ENCODE measurements at places on chromosomes 5 and 9.
A peak's percentile ranks its signal among the peaks of the same experiment; 100 is the strongest.

- DNase-seq: no peak
Measured at GRCh38 chr9:3509926-3510325, 15.9 kb downstream of the RFX3 start.

DNA sequence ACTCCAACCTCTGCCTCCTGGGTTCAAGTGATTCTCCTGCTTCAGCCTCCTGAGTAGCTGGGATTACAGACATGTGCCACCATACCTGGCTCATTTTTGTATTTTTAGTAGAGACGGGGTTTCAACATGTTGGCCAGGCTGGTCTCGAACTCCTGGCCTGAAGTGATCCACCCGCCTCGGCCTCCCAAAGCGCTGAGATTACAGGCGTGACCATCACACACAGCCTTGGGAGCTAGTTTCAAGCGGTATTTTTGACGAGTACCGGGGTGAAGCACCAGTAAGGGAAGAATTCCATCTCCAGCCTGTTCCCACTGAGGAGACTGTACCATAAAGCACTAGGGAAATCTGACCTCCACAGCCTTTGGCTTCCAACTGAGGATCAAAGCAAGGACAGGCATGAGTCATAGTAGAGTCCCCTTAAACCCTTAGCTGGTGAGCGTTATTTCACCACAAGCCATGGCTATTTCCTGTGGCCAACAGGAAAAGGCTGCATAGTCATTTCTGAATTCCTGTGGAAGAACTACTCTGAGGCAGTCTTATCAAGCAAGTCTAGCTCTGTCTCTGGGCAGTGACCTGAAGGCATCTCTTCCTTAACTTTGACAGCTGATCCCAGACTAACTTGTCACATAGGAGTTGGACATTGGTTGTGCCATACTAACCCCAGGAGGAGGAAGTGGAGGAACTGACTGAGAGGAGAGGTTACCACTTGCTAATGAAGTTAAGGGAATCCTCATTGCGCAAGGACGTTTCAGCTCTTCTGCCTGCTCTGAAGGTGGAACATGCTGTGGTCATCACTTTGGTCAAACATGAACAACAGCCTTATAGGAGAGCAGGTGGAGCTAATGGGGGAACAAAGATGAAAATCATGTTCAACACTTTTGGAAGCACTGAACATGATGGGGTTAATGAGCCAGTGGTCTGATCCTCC lies 85.8 kb upstream of the DMRT1 start:
- DNase-seq: peak; percentile 94

- peak; percentile 92 for DNase-seq
Measured at GRCh38 chr9:94874316-94874715, 147.8 kb downstream of the AOPEP start.

- DNase-seq: no peak
Measured at GRCh38 chr9:96777426-96777864, 442 bp downstream of the ZNF510 start.

DNA sequence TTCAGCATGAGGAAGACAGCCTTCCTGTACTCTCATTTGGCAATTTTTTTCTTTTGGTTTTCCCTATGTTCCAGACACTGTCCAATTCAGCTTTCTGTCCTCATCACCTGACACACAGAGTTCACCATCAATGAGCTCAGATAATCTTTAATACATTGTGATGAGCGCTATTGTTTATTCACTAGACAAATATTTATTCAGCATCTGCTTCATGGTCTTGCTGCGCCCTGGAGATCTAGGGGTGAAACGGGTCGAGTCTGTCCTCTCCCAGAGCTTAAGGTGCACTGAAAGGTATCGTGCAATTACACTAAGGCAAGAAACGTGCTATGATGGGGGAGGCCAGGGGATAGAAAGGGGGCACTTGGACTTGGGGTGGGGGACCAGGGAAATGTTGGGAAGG lies 281.6 kb downstream of the ZSWIM6 start:
- DNase-seq: no peak

DNA sequence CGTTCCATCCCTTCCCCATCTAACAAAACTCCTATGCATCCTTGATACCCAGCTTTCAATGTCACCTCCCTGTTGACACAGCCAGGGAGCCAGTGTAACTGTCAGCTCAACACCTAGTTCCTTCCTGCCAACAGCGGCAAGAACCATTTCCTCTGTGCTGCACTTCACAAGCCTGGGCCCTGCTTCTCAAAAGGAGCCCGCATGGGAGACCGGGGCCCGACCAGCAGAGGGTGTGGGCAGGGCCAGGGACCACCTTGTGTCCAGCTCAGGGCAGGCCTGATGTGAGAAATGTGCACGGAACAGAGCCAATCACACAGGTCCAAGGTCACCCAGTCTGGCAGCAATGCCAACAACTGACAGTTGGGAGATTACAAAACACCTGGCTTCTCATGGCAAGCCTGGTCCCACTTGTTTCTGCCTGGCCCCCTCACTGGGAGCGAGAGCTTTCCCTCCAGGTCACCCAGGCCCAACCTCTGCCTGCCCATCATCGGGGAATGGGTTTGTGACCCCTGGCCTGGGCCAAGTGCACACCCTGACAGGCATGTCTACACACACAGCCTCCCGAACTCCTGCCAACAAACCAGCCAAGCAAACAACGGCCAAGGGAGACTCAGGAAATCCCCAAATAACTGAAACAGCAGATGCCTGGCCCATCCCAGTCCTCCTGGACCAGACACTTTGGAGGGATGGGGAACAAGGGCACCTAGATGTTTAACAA lies 3.1 kb downstream of the RNF44 start:
- peak; percentile 46 for DNase-seq

- no peak for DNase-seq
Measured at GRCh38 chr5:107155707-107156106, 515.0 kb downstream of the EFNA5 start.

DNA sequence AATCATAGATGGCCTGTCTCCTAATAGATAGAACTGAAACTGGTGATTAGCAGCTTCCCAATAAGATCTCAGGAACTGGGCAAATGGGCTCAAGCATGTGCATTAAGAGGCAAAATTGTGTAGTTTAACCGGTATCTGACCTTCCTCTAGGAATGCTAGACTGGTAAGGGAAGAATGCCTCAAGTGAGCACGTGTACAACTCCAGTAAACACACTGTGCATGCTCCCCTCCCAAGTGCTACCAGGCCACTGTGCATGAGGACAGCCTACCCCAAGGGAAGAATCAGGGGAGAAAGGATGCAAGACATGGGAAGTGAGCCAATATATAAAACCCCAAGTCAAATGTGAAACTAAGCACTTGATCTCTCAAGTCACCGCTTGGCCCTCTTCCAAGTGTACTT lies 1157.4 kb upstream of the CDH18 start:
- peak; percentile 31 for DNase-seq

DNA sequence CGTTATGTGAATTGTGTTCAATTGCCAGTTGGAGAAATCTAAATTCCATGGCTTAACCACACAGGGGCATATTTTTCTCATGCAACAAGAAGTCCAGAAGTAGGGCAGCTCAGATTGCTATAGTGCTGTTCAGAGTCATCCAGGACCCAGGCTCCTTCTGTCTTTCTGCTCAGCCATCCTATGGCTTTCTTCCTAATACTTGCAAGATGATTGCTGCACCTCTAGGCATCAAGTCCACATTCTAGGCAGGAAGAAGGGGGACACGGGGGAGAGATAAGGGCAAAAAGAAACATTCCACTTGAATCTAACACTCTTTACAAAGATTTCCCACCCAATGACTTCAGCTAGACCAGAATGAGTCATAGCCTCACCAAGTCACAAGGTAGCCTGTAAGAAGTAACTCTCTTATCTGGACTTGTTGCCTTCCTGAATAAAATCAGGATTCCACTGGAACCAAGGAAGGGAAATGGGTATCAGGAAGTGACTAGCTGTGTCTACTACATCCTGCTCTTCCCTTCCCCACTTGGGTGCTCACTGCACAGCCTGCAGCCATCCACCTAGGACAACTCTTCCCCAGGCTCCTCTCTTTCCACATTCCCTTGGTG lies 5.3 kb downstream of the ERAP2 start:
- DNase-seq: peak; percentile 90

- DNase-seq: no peak
Measured at GRCh38 chr9:108275906-108276305, 579.9 kb downstream of the ACTL7B start.

DNA sequence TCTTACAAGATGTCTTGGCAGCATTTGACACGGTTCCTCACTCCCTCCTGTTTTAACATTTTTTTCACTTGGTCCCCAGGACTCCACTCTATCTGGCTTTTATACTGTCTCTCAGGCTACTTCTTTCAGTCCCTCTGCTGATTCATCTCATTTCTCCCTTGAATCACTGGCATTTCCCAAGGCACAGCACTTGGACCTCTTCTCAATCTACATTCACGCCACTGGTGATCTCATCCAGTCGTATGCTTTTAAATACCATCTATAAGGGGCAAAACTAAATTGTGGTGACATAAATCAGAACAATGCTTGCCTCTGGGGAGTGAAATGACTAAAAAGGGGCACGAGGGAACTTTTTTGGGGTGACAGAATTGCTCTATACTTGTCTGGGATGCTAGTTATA lies 47.1 kb downstream of the MAPKAP1 start:
- peak; percentile 86 for DNase-seq

- DNase-seq: no peak
Measured at GRCh38 chr5:53323511-53323910, 156.9 kb upstream of the FST start.

DNA sequence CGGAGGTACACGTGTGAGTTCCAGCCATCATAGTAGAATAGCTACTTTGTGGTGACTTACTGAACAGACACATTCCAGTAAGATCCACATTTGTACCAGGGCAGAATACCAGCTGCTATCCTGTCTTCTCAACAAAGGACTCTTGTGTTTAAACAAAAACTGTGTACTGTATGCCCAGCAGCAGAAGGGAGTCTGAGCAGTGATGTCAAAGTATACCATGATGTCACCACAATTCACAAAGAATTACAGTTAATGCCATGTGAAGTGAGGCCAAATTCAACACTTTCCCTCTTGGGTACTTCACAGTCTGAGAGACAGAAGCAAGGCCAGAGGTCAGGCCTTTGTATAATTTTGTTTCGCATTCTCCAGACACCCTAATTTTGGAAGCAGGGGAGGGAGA lies 137.0 kb downstream of the ADAMTSL1 start:
- DNase-seq: no peak

DNA sequence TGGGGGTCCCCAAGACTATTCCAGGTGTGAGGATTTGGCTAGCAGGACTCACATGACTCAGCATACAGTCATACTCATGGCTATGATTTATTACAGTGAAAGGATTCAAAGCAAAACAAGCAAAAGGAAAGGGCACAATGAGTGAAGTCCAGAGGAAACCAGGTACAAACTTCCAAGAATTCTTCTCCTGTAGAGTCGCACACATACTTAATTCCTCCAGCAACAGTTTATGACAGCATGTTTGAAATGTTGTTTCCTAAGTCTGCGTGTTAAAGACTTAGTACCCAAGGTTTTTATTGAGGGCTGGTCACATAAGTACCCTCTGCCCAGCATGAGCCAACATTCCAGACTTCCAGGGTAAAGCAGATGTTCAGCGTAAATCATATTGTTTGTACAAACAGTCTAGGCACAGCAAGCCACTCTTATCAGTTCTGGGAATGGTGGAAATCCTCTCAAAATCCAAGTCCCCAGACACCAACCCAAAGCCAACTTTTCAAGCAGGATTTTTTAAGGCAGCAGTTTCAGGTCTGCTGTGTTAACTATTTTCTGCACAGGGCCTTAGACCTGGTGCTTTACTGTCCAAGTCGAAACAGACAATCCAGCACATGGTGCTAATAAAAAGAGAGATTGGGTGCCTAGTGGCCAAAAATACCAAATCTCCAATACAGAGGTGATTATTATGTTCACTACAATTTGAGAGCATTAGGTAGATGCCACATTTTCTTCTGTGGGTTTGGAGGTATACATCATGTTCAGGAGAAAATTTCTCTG lies 18.6 kb upstream of the RICTOR start:
- DNase-seq: peak; percentile 49
